Stimulated activated CD4-positive, alpha-beta T cell treated with anti-CD3 and anti-CD28 coated beads, Interleukin-4, amount 100 ng/mL, for 4 hours (primary cell): ENCODE measurements at places on chromosomes 1 and 21.
A peak's percentile ranks its signal among the peaks of the same experiment; 100 is the strongest.

DNA sequence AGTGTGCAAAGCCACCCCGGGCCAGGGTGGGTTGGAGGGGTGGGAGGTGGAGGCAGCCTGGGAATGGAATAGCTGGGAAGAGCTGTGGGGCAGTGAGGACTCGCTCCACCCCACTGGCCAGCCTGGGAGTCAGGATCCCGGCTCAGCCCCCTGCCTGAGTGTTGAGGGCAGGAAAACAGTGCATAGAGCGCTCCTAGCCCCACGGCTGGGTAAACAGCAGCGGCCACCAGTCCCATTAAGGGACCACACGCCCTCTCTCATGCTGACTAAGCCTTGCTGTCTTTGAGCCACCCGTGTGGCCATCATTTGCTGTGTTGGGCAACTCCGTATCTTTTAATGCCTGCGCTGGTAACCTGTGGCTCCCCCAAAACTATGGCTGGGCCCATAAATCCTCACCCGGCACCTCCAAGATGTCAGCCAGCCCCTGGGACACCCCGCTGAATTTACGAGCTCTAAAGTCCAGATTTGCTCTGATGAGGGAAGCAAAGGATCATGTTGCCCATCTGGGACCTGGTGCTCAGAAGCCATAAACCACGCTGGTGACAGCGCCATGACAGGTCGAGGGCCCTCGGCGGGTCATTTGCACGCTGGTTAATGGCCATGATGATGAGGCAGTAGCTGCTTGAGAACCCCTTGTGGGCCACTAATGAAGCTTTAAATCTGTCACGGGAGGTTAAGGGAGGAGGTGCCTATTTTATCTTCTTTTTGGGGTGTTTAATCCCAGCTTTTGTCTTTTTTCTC lies 34.9 kb downstream of the SYF2 start:
- no peak for DNase-seq

DNA sequence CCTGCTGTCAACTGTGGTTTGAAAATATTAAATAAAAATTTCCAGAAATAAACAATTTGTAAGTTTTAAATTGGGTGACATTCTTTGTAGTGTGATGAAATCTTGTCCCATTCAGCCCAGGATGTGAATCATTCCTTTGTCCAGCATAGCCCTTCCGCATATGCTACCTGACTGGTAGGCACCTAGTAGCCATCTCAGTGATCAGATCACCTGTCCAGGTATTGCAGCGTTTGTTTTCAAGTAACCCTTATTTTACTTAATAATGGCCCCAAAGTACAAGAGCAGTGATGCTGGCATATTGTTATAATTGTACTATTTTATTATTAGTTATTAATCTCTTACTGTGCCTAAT lies 351.6 kb upstream of the B3GALT2 start:
- no peak for DNase-seq

- DNase-seq = no peak
Measured at GRCh38 chr1:41738475-41738874, 180.2 kb downstream of the HIVEP3 start.

DNA sequence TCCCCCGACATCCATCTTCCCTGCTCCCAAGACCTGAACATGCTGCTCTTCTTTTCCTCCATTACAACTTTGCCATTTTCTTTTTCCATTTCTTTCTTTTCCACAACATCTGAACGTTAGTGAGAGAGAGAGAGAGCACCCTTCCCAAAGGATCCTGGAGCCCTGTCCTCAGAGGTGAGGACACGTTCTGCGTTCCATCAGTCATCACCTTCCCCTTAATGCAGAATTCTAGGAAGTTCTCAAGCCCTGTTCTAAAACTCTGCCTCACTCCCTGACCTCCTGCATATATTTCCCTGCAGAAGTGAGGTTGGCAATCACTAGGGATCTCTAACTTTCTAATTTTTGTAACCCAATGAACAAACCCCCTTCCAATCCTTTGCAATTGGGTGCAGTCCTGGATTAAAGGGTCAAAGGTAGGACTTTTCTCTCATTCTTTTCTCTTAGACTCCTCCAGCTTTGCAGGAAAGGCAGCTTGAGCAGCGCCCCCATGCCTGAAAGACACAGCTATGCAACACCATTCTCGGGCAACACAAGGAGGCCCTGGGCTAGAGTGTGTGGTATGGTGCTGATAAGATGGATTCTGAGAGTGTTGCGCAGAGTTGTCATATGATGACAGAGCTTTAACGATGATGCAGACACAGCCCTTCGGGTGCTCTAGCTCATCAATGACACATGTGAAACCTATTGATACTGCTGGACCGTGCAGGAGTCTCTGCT lies 59.2 kb upstream of the TNR start:
- DNase-seq = no peak

DNA sequence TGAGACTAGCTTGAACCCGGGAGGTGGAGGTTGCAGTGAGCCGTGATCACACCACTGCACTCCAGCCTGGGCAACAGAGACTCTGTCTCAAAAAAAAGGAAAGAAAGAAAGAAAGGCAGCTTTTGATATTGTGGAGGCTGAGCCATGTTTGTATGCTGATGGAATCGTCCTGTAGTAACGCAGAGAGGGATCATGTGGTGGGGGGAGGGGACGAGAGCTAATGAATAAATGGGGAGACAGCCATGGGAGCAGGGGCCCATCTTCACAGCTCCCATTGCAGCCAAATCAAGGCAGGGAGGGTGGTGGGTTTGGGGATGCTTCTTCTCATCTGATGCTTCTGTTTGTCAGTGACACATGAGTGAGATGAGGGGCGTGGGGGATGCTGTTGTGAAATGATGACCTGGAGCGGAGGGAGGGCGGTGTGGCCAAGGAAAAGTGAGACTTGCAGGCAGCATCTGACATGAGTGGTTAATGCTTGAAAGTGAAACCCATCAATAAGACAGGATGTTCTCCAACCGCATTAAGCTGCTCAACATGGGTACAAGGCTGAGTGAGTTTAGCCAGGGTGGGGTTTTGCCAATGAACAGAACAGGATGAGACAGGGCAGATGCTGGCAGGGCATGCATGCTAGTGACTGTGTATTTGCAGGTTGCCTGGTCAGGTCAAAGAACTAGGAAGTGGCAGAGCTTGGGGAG lies 16.7 kb downstream of the SPATA21 start:
- DNase-seq = peak; percentile 29

- no peak for DNase-seq
Measured at GRCh38 chr1:198486903-198487302, 53.6 kb downstream of the ATP6V1G3 start.

- DNase-seq = no peak
Measured at GRCh38 chr1:203422656-203423055, 53.0 kb upstream of the PRELP start.

DNA sequence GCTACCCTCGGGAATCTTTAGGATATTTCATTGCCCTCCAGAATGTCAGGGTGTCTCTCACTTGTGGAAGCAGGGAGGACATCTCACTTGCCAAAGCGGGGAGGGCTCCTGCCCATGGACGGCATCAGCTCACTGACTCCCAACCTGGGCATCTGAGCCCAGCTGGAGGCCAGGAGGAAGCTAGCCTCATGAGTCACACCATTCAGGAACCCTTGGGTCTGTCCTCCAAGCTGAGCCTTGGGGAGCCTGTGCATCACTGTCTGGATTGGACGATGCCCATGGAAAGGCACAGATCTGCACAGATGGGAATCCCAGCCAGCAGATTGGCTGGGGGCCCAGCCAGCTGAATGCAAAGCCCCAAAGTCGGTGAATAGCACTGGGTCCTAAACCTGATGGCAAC lies 25.2 kb downstream of the WNT3A start:
- no peak for DNase-seq

- DNase-seq = no peak
Measured at GRCh38 chr1:162571696-162572095, 10.2 kb downstream of the UAP1 start.

DNA sequence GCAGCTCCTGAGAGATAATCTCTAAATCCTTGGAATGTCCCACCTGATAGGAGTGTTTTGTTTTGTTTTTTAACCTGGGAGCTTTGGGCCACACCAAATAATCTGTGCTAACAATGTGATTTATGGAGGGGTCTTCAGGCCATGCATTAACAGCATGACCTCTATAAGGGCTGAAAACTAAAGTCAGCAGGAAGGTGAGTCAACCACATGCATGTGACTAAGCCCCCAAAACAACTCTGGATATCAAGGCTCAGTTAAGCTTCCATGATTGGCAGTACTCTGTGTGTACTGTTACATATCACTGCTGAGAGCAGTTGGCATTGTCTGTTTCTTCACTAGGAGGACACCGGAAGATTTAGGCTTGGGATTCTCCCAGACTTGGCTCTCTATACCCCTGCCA lies 10.7 kb downstream of the AUNIP start:
- no peak for DNase-seq

DNA sequence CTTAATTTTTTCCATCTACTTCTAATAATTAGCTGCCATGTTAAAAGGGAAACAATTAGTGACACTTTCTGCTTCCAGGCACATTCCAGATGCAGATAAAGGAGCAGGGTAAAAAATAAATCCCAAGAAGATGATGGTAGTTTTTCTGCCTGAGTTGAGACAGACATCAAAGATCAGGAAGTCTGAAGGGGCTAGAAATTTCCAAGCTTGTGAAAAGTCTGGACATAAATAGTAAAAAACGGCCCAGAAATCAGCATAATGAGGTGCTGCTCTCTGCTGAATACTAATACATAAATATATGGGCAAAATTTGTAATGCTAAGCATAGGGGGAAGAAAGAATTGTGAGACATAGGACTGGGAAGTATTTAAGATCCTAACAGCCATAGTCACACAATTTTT lies 460.0 kb upstream of the RGS18 start:
- DNase-seq = no peak

- DNase-seq = no peak
Measured at GRCh38 chr1:96309783-96310182, 411.8 kb upstream of the PTBP2 start.

DNA sequence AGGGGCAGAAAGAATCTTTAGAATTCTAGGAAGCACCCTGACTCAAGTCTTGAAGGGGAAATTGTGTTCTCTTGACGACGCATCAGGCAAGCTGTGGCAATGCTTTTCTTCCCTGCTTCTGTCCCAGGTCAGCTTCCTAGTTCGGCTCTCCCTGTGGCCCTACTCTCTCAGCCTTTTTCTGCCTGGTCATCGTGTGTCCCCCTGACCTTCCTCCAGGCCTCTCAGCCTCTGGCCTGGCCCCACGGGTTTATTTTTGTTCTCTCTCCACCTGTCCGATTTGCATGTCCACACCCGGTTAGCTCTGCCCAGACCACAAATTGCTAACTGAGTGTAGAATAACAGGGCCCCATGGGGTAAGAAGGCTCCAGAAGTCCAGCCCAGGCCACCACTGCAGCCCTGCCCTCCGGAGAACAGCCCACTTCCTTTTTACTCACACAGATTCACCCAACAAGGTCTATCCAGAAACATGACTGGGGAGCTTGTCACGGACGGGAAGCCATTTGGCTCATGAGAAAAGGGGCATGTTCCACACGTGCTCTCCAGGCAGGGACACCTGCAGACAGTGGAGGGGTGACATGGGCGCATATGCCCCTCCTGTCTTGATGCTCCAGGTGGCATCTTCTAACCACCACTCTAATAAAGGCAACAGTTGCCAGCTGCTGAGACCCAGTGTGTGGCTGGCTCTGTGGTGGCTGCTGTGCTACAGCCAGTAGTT lies 9.8 kb downstream of the KCNN3 start:
- no peak for DNase-seq

DNA sequence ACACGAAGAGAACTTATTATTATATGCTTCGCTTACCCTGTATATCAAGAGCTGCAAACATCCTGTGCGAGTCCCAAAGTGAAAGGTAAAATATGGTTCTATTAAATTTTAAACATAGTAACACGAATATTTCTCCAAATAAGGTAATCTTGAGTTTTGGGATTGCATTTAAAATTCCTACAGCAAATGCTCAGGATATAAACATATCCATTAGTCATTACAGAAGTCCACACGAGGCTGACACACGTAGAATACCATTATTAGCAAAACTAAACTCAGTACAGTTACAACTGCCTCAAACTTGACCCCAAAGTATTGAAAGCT lies 282 bp upstream of the LYPLAL1 start:
- no peak for DNase-seq

GRCh38 chr1:12230549-12231275 lies 882 bp downstream of the VPS13D start:
- DNase-seq = no peak

DNA sequence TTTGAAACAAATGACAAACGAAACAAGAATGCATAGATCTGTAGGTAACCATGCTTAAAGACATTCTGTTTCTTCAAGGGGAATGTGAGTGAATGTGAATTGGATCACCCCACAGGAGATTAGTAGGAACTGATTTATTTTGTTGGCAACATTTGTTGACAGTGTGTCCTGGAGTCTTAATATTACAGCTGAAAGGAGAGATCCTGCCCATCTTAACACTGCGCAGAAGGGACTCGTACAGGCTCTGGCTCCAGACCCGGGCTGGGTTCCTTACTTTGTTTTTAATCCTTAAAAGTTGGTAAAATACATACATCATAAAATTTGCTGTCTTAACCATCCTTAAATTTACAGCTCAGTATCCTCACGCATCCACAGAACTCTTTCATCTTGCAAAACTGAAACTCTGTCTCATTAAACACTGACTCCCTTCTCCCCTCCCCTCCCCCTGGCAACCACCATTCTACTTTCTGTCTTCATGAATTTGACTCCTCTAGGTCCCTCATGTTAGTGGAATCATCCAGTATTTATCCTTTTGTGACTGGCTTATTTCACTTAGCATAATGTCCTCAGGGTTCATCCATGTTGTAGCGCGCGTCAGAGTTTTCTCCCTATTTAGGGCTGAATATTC lies 74.1 kb downstream of the GALNT2 start:
- no peak for DNase-seq

- DNase-seq = no peak
Measured at GRCh38 chr1:172951730-172952365, 98.9 kb downstream of the TNFSF18 start.

GRCh38 chr1:92927870-92928269 lies 33.4 kb downstream of the DIPK1A start:
- no peak for DNase-seq

GRCh38 chr1:193568512-193568911 lies 382.1 kb upstream of the B3GALT2 start:
- no peak for DNase-seq

- no peak for DNase-seq
Measured at GRCh38 chr21:41228492-41228891, 60.5 kb downstream of the BACE2 start.

- no peak for DNase-seq
Measured at GRCh38 chr1:241061062-241061461, 295.9 kb downstream of the RGS7 start.

- DNase-seq = no peak
Measured at GRCh38 chr1:167926486-167926997, 9.9 kb upstream of the DCAF6 start.

- no peak for DNase-seq
Measured at GRCh38 chr1:200776949-200777348, 38.3 kb downstream of the CAMSAP2 start.

- peak; percentile 34 for DNase-seq
Measured at GRCh38 chr21:17784604-17785402, 34.4 kb downstream of the C21orf91 start.

DNA sequence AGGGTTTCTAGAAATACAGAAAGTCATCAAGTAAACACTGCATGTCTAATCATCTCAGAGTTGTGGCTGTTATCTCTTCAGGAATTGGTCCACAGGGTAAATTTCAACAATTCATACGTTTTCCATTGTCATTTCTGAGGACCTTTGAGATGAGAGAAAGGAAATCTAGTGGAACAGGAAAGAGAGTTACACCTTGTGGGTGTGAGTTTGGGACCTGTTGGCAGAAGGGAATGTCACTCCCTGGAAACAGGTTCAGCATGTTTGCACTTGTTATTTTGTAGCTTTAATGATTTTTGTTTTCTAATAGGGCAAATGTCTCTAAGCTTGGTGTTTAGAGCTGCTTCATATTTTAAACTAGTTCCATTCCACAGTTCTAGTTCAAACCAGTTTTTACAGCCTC lies 5.6 kb downstream of the TMEM167B start:
- no peak for DNase-seq
